Stimulated activated CD8-positive, alpha-beta memory T cell treated with anti-CD3 and anti-CD28 coated beads, Interleukin-7, amount 100 ng/mL, for 1 hour (primary cell): ENCODE measurements at places on chromosomes 11 and 22.

GRCh38 chr11:67277231-67277961 lies 11.1 kb downstream of the GRK2 start:
- DNase-seq, result peak; percentile 73

DNA sequence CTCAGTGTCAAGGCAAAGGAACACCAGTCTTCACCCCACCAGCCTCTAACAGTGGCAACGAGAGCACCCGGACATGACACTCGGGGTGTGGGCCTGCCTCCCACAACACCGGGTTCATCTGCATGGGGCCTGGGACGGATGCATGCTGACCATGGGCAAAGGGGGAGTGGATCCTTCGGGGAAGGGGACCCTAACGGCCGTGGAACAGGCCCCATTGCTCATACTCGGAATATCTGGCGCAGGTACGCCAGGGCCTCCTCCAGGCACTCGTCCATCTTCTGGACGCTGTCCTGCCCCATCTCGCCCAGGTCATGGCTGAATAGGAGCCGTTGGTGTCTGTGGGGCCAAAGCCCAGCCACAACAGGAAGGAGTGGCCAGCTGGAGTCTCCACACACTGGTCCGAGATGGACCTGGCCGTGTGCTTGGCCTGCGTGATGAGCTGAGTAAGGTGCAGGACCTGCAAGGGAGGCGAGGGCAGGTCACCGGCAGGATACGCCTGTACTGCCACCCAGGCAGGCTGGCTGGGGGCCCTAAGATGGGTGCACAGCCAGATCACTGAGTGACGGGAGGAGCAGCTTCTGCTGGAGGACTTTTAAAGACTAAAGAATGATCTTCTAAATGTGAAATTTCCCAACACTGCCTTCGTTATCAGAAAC lies 96.8 kb downstream of the MED15 start:
- DNase-seq, result no peak

DNA sequence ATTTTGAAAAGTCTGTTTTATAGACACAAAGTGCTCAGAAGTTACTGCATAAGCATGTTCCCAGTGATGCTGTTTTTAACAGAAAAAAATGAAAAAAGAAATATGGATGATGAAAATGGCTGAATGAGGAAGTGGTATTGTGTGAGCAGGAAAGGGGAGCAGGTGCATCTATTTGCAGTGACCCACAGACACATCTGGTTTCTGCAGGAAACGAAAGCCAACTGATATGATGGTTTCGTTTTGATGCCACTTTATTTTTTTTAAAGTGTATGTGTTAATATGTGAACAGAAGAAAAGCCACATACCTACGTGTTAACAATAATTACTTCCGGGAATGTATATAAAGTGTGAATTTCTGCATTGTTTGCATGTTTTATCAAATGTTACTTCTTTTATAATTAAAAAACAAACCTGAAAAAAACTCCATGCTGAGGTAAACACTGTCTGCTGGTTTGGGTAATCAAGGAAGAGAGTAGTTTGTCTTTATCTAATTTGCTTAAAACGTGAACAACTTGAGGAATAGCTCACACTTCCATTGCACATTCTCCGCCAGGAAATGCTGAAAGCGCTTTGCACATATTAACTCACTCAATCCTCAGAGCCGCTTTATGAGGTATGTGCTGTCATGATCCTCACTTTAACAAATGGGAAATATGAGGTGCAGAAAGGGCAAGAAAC lies 1335.9 kb downstream of the TBC1D22A start:
- DNase-seq, result no peak

DNA sequence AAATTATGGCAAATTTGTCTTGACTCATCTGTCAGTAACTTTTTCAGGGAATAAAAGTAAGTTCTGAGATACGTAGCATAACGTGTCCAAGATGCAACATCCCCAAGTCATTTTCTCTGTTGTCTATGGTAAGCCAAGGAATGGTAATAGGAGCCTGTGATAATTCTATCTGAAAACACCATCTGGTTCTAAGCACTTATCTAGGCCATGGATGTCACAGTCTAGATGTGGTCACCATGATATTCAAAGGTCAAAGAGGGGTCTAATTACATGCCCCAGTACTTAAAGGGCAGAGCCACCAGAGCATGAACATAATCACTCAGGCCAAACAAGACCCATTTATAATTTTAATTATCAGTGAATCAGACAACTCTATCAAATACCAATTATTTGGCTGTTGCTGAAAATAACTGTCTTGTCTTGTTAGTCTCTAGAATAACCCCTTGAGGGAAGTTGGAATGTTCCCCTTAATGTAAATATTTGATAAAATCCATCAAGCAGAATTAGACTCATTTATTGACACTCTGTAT lies 225.1 kb upstream of the MPPED2 start:
- no peak for DNase-seq

- DNase-seq, result no peak
Measured at GRCh38 chr11:125286486-125286885, 121.9 kb downstream of the PKNOX2 start.

DNA sequence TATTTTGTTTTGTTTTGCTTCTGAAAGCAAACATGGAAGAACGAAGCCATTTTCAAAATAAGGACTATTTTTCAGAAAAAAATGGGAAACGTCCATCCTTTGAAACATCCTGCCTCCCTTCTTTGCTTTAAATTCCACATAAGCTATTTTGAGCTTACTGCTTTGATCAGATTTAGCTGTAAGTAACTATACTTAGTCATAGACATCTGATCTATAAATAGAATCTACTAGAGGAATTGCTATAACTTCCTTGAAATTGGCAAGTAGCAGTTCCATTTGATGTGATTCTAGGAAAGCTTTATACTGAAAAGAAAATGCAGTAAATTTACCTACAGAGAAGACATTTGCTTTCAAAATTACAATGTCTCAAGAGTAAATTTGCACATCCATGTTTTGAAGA lies 305.8 kb downstream of the TTC28 start:
- DNase-seq, result no peak
